ENCODE measurements at places on chromosomes 1 and 21.

DNA sequence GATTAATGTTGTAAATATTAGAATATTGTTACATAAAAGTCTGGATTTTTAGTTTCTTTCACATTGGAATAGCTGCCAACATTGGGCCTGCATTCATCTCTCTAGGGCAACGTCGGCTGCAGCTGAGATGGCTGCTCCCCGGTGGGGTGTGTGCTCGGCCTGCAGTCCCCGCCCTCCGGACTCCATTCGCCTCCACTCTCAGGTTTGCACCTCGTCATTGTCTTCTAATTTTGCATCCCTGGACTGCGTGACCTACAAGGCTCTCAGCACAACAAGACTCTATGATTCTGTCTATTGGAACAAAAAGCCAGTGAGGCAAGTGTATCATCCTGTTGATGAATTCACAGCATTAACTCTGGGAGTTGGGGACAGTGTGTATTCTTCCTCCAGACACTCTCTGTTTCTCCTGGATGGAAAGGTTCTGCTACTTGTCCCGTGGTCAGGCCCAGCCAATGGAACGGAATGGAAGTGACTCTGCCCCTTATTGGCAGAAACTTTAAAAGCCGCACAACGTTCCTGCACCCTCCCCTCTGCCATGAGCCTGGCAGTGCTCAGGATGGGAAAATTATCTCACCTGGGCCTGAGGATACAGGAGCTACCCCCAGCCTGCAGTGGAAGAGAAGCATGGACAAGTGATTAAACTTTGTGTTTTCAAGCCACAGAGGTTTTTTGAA, 105.0 kb upstream of the SAMD11 start:
- no peak for DNase-seq

- no peak for DNase-seq
Observed at GRCh38 chr1:4836574-4836973, 182.2 kb downstream of the AJAP1 start.

DNA sequence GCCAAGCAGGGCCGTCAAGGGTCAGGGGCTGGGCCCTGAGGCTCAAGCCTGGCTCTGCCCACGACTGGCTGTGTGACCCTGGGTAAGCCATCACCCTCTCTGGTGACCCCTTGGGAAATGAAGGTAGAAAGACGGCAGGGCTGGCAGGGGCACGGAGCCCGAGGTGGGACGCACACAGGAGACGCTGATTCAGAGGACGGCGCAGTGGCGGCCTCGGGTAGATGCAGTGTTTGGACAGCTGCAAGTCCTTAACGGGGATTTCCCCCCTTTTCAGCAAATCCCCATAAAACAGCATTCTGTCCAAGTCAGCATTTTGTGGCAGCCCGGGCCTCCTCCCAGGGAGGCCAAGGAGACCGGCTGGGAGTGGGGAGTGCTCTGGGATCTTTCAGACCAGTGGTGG, 16.7 kb downstream of the COL8A2 start:
- DNase-seq: no peak

- DNase-seq: no peak
Observed at GRCh38 chr1:245537992-245538391, 383.2 kb downstream of the KIF26B start.

DNA sequence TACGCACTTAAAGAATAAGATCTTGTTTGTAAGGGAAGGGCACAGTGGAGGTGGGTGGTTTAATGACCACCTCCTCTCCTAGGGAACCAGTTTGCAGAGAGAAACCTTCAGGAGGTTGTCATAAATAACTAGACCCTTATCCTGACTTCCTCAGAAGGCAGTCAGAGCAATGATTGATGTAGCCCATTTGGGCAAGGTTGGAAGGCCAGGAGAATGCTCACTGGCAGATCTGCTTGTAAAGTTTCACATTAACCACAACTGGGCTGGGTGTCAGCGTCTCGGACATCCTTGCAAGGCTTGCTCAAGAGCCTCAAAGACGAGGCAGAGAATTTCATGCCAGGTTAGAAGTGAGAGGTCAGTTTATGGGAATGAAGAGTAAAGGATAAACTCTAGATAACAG, 87.6 kb upstream of the TRABD2B start:
- no peak for DNase-seq

- no peak for DNase-seq
Observed at GRCh38 chr1:155457266-155457665, 105.3 kb downstream of the ASH1L start.

DNA sequence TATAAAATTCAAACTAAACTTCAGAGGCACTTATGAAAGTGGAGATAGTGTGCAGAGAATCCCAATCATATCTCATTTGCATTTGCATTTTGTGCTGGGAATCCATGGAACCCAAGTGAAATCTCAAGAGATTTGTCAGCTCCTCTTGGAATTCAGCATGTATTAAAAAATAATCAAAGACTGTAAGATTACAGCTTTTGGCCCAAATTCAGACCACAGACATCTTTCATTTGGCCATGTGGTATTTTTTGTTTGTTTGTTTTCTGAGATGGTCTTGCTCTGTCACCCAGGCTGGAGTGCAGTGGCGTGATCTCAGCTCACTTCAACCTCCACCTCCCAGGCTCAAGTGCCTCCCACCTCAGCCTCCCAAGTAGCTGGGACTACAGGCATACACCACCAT, 3.8 kb upstream of the CACYBP start:
- no peak for DNase-seq

DNA sequence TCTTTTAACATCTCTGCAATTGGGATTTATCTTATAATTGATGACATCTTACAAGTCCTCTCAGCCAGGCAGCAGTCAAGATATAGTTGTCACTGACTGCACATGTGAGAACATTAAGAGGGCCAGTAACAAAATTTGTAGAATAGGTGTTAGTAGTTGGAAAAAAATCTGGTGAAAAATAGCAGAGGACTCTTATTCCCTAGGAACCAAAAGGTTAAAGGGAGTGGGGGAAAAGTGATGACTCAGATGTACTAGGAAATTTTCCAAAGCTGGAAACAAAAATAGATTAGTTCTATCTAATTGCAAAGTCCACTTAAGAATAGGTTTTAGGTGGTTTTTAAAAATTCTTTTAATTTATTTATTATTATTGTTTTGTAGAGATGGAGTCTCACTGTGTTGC, 3.6 kb downstream of the NUP210L start:
- DNase-seq: no peak

GRCh38 chr1:232225336-232226131, 404.4 kb downstream of the SIPA1L2 start:
- DNase-seq: no peak

DNA sequence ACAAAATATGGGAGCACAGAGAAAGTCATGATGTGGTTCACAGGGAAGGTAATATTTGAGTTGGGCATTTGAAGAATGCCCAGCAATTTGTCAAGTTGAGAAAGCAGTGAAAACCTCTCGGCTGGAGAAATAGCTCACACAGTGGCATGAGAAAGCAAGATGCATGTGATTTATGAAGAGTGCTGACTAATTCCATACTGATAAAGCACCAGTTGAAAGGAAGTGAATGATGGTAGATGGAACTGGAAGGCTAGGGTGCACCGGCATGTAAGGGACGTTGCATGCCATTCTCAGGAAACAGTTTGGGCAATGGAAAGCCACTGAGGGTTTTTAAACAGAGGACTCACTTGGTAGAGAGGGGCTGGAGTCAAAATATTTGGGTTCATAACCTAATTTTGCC, 53.5 kb upstream of the MTF2 start:
- no peak for DNase-seq

GRCh38 chr1:925561-926421, 2.1 kb downstream of the SAMD11 start:
- peak; percentile 82 for DNase-seq

DNA sequence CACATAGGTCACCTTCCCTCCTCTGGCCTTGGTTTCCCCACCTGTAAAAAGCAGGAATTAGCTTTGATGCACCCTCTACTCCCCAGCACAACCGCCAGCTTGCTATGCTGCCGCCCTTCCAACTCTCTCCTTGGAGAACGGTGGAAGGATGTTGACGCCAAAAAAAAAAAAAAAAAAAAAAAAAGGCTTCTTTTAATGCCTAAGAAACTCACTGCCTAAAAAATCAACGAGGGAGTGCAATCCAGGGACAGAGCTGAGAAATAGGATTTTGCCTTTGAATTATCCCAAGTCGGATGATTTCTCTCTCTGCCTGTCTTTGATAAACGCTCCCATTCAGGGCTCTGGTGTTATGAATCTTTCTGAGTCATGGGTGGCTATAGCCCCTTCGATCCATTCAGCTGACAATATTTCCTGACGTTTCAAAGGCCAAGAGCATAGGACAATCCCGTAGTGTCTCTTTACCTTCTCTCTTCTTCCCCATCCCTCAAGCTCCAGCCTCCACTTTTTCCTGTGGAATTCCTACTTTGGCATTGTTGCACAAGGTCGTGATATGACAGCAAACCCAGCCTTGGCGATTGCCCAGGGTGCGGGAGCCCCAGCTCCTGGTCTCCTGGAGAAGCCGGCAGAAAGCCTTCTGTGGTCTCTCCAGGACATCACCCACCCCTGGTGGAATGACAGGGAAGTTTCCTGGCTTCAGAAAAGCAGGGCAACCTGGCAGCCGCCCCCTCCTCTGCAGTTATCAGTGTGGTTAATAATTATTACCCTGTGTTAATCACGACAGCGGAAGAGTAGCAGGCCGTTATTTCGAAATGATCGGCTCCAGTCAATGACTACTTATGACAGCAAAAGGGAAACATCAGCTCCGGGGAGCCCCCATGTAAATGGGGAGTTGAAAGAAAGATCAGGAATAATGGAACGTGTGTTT, 8.0 kb upstream of the PLXNA2 start:
- peak; percentile 67 for DNase-seq

GRCh38 chr1:28322194-28322593, 6.6 kb upstream of the MED18 start:
- no peak for DNase-seq

DNA sequence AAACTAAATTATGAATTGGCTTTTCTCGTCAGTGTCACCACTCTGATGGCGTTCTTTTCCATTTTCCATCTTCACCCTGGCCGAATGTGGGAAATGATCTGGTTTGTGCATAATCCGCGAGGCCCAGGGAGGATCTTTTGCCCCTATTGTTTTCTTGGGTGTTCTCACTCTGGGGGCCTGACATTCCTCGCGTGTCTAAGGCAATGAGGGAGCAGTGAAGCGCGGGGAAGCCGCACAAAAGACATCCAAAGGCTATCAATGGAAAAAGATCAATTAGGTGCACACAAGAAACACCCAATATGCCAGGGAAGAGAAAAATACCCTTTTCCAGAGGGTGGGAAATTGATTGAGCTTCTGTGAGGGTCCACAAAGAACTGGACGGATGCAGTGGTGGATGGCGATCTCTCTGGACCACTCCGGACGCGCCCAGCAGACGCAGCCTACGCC, 941 bp upstream of the C1orf21 start:
- no peak for DNase-seq

GRCh38 chr1:162704673-162705424, 72.6 kb downstream of the DDR2 start:
- no peak for DNase-seq

GRCh38 chr1:32681509-32681908, 21.1 kb downstream of the SYNC start:
- DNase-seq: no peak

GRCh38 chr1:145953861-145954260, 4.0 kb downstream of the LIX1L start:
- no peak for DNase-seq

GRCh38 chr1:27607239-27607804, 3.4 kb upstream of the AHDC1 start:
- DNase-seq: no peak

GRCh38 chr1:23529146-23530086, 1.6 kb downstream of the E2F2 start:
- peak; percentile 51 for DNase-seq

GRCh38 chr1:227092069-227092468, 152.0 kb downstream of the COQ8A start:
- no peak for DNase-seq

DNA sequence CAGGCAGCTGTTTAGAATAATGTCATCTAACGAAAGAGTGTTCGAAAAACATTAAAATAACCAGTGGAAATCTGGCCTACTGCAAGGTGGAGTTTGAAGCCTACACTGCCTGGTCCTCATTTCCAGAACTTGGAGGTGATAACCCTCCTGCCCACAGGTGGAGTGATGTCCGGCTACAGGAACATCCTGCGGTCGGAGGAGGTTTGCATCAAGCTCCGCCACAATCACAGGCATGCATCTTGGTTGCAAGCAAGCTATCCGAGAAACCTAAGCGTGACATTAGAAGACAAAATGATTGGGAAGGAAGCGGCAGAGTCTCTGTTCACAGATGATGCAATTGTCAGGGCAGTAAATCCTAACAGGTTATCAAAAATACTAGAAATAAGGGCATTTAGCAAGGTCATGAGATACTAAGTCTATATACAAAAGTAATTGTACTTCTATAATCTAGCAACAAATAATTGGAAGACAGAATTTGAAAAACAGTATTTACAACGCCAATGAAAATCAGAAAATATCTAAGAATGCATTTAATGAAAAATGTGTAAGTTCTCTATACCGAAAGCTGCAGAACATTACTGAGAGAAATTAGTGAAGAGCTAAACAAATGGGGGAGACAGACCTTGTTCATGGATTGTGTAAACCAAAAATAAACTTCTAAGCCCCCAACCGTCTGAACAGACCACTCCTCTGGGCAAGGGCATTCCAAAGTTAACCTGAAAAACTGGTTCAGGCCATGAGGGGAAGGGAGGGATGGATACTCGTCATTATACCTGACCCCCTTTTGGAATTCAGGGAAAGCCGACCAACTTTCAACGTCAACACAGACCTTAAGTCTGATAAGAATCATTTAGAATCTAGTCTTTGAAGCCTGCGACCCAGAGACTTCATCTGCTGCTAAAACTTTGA, 4.7 kb upstream of the SLC19A1 start:
- no peak for DNase-seq

DNA sequence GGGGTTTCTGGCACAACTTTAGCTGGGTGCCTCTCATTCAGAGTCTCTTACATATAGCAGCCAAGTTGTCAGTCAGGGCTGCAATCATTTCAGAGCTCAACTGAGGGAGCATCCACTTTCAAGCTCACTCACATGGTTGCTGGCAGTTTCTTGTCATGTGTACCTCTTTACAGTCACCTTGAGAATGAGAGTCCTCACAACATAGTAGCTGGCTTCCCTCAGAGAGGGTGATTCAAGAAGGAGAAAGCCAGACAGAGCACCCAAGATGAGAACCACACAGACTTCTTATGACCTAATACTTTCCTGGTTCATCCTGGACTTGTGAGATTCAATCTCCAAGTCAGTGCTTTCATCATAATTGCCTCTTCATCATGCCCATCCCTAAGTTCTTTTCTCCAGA, 57.2 kb downstream of the DPT start:
- DNase-seq: no peak

DNA sequence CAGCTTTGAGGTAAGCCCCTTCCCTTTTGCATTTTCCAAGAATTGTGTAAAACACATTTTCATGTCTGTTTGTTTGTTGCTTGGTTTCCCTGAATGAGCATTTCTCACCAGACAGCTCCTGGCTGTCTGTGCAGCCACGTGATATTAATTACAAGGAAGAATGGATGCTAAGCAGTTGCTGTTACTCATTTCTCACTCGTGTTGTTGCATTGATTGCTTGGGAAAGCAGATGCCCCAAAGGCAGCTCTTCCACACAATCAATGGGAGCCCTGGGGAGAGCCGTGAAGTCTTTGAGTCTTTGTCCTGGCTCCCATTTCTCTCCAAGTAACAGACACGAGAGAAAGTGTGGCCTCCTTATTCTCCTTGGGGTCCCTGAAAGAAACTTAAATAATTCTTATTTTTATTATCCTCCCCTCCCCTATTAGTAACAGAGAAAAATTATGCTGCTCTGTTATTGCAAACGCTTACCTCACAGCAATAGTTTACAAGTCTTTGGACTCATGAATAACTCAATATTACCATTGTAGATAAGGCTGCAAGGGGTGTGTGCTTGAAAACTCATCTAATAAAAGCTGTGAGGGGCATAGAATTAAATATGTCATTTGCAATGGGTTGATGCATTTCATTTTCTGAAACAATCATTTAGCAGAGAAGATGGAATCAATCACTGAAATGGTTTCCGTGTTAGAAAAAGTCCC, 127.7 kb upstream of the CAMK1G start:
- no peak for DNase-seq
